ENCODE measurements at places on chromosomes 4 and X.

DNA sequence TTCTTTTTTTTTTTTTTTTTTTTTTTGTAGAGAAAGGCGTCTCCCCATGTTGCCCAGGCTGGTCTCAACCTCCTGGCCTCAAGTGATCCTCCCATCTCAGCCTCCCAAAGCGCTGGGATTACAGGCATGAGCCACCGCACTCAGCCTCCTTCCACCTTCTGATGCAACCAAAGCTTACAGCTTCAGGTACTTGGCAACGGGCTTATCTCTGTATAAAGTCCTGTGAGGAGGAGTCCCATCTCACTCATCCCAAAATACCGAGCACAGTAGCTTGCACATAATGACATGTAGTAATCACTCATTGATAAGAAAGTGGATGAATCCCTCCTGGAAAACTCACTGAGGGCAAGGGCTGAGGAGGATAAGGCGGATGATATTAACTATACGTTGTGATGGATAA is 19.1 kb downstream of the IRF2 start:
- no peak for DNase-seq

GRCh38 chrX:150692831-150693724 is at the start of gene MTMR1:
Gene MTMR1, plus strand, starts transcription at chrX:150693396. Its CDS starts 135 bp downstream, at chrX:150693531.
- peak; percentile 49 for DNase-seq

DNA sequence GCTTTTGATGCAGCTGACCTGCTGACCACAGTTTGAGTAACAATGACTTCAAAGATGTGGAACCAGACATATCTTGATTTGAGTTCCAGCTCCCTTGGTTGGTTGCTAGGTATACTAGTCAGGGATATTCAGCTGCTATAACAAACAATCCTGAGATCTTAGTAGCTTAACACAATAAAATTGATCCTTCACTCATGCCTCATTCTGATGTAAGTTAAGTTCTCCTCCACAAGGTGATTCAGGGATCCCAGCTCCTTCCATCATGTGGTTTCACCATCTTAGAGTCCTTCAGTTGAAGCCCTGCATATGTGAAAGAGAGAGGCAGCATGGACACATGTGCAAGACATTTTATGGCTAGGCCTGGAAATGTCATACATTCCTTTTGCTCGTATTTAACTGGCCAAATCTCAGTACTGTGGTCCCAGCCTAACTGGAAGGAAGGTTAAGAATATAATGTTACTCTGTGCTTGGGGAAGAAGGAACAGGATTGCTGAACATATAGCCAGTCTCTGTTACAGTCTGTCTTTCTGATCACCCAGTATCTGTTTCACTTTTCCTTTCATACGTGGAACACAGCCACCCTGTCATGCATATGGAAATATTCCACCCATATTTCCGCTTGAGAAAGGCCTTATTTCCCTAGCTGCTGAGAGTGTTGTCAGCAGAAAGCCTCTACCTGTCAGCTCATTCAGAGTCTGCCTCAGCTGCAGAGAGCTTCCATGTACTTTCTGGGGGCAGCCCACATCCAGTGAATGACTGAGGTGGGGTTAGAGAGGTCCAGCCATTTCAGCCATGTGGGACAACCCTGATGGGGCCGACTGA is 7.1 kb downstream of the SMIM9 start:
- no peak for DNase-seq

- DNase-seq: no peak
These were observed 96.5 kb downstream of the SH3RF1 start for GRCh38 chr4:169174247-169174646.

DNA sequence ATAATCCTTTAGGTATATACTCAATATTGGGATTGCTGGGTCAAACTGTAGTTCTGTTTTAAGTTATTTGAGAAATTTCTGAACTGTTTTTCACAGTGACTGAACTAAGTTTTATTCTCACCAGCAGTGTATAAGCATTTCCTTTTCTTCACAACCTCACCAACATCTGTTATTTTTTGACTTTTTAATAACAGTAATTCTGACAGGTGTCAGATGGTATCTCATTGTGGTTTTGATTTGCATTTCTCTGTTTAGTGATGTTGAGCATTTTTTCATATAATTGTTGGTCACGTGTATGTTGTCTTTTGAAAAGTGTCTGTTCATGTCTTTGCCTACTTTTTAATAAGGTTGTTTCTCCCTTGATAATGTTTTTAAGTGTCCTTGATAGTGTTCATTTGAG is 112.6 kb downstream of the LINC00632 start:
- no peak for DNase-seq

- no peak for DNase-seq
These were observed 16.9 kb downstream of the STAP1 start for GRCh38 chr4:67575232-67576058.

- no peak for DNase-seq
These were observed 4.3 kb upstream of the ZCCHC4 start for GRCh38 chr4:25308306-25308705.

- DNase-seq: no peak
These were observed 14.9 kb downstream of the DHRSX start for GRCh38 chrX:2485789-2486345.

GRCh38 chr4:122914292-122914904 is 8.0 kb downstream of the NUDT6 start:
- DNase-seq: no peak

- no peak for DNase-seq
These were observed 122.3 kb downstream of the MID1IP1 start for GRCh38 chrX:38923451-38923969.

GRCh38 chr4:83629945-83630721 is 94.2 kb downstream of the GPAT3 start:
- no peak for DNase-seq

- DNase-seq: no peak
These were observed 238.8 kb downstream of the GRIA3 start for GRCh38 chrX:123422875-123423274.

GRCh38 chr4:43316813-43317212 is 424.3 kb downstream of the GRXCR1 start:
- DNase-seq: no peak

GRCh38 chrX:63585936-63586335 is 199.1 kb downstream of the ARHGEF9 start:
- no peak for DNase-seq

GRCh38 chrX:39514801-39515200 is 583.0 kb downstream of the BCOR start:
- no peak for DNase-seq

GRCh38 chrX:101377547-101377946 is 8.4 kb downstream of the BTK start:
- DNase-seq: no peak

DNA sequence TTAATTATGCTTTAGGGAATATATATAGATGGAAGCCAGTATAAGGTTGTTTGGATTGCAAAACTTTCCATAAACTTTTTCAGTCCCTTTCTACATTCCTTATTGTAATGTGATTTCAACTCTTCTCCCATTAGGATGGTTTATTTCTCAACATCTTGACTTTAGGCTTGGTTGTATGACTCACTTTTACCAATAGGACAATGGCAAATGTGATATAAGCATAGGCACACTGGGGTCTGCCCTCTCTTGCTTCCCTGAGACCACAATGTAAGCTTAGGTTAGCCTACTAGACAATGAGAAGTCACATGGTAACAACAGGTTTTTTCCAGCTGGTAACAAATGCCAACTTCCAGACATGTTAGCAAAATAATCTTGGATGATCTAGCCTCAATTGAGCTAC is 163.3 kb upstream of the RBPJ start:
- DNase-seq: no peak

- DNase-seq: no peak
These were observed 24.0 kb downstream of the GIMD1 start for GRCh38 chr4:106344647-106344970.

DNA sequence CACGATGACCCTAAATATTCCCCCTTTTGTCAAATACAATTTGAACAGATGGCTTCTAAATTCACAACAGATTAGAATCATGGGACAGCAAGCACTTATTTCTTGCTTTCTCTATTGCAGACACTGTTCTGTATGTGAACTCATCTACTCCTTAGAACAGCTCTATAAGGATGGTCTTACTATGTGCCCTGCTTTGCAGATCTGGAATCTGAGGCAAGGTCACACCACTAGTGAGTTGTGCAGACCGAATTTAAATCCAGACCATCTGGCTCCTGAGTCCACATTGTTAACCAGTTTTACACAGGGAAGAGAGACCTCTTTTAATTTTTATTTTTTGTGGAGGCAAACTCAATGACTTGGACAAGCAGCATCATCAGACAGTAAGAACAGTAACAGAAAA is 50.2 kb downstream of the GPRIN3 start:
- no peak for DNase-seq

DNA sequence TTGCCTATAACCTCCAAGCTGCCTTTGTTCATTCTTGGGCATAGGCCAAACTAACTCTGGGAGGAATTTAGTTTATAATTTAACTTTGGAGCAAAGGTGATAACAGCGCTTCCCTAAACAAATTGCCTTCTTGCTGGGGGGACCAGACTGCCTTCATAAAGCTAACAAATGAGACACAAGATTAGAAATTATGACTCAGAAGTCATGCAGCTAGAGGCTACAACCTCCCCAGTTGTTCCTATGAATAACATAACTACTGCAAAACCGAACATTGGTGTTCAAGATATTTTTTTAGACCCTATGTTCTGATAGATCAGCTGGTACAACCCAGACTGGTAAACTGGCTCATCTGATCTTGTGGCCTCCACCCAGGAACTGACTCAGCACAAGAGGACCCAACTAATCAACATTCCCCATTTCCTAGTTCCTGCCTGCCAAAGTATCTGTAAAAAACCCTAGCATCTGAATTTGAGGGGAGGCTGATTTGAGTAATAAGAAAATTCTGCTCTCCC is 22.0 kb upstream of the TMPRSS11B start:
- no peak for DNase-seq

GRCh38 chrX:20128670-20129069 is 12.0 kb upstream of the MAP7D2 start:
- DNase-seq: no peak

- DNase-seq: no peak
These were observed 103.4 kb downstream of the PDGFRA start for GRCh38 chr4:54332542-54332941.

DNA sequence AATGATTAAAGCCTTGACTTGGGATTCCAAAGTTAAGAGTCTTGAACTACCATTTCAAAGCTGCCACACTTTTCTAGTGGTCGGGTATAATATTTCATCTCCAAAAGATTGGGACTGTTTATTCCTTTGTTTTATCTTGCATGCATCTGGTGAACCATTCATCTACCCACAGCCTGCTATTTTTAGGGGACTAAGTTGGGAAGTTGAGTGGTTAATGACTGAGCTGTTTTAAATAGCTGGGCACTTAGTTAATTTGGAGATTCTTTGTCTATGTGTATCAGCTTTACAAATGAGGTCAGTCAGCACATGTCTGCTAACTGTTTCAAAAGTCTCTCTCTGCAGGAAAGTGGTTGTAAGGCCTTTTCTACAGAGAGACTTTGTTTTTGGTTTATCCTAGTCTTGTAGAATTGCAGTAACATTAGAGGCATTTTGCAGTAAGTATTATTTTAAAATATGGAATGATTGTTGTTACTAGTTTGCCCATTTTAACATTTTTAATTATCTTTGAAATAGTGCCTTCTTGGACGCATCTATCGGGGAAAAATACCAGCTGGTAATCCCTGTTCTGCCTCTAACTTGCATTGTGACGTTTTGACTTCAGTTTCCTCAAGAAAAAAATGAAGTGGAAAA is 8.2 kb downstream of the BMP2K start:
- no peak for DNase-seq

DNA sequence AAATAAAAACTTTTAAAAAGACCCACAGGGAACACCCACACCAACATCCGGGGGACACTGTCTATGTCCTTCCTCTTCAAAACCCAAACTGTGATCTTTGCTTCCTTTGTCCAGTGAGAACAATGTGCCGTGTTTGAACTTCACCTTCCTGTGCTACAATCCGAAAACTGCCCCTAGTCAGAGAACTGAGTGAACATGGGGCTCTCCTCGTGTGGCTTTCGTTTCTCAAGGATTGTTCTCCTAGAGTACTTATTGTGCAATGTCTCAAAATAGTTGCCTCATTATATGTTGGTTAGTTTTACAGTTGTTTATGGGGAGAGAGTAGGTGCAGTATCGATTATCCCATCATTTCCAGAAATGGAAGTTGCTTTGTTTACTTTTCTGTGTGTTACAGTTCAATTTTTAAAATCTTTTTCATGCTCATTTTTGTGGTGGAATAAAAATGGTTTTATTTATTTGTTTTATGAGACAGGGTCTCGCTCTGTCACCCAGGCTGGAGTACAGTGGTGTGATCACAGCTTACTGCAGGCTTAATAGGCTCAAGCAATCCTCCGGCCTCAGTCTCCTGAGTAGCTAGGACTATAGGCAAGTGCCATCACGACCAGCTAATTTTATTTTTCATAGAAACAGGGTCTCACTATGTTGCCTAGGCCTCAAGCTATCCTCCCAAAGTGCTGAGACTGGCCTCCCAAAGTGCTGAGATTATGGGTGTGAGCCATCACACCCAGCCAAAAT is 29.9 kb downstream of the RBMX start:
- no peak for DNase-seq

DNA sequence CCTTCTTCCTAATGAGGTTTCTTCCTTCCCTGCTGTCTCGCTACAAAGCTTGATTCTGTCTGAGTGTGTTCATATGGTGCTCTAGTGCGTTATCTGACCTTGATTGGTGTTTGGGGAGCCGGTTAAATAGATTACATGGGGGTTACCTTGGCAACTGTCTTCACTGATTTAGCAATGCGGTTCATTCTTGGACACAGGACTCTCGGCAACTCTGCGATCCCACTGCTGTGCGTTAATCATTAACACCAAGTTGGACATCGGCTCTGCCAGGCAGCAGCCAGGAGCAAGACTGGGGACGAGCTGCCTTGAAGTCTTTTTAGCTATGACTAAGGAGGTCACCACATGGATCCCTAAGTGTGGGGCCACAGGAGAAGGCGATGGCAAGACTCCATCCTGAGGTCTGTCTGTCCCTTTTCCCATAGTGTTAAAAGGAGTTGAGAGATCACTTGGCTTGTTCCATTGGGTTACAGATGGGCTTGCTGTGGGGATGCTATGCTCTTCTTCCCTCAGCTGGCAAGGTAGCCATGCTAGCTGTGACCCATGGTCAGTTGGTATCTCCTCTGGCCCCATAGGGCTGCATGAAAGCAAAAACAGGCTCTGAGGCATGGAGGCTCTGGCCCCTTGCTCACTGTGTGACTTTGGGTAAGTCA is 93.4 kb upstream of the MAMLD1 start:
- no peak for DNase-seq

GRCh38 chrX:96449896-96450295 is 234.7 kb upstream of the DIAPH2 start:
- DNase-seq: no peak

Measured in effector CD4-positive, alpha-beta T cell (primary cell).